ENCODE measurements at places on chromosomes 16 and 17.

- DNase-seq: no peak
These were observed 2.3 kb upstream of the KRT15 start for GRCh38 chr17:41520821-41521521.

GRCh38 chr17:46201491-46201890, 8.3 kb upstream of the KANSL1 start:
- no peak for DNase-seq

DNA sequence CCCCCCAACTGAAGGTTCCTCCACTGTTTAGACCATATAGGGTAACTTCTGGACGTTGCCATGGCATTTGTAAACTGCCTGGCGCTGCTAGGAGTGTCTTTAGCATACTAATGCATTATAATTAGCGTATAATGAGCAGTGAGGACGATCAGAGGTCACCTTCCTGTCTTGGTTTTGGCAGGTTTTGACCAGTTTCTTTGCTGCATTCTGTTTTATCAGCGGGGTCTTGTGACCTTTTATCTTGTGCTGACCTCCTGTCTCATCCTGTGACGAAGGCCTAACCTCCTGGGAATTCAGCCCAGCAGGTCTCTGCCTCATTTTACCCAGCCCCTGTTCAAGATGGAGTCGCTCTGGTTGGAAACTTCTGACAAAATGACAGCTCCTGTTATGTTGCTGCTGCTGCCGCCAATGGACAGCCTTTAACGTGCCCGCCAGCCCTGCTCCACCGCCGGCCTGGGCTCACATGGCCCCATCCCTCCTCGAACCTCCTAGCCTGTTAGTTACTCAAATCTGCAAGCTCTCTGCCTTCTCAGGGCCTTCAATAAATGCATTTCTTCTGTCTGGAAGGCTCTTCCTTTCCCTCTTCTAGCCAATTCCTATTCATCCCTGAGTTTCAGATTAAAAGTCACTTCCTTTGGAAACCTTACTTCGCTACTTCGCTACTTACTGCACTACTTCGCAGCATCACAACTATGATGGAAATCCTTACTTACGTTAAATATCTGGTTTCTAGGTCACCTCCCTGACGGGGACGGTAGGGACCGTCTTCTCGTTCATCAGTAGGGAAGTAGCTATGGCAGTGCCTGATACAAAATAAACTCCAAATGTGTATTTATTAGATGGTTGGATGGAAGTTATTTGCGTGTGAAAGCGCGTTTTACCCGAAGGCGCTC, 640 bp upstream of the NAGLU start:
- DNase-seq: no peak

- no peak for DNase-seq
These were observed 33.1 kb upstream of the C16orf78 start for GRCh38 chr16:49340466-49340865.
